NCI-H2171 treated with DMSO at 0.1 percent for 48 hours (cell line): ENCODE measurements at places on chromosomes 13 and 19.

DNA sequence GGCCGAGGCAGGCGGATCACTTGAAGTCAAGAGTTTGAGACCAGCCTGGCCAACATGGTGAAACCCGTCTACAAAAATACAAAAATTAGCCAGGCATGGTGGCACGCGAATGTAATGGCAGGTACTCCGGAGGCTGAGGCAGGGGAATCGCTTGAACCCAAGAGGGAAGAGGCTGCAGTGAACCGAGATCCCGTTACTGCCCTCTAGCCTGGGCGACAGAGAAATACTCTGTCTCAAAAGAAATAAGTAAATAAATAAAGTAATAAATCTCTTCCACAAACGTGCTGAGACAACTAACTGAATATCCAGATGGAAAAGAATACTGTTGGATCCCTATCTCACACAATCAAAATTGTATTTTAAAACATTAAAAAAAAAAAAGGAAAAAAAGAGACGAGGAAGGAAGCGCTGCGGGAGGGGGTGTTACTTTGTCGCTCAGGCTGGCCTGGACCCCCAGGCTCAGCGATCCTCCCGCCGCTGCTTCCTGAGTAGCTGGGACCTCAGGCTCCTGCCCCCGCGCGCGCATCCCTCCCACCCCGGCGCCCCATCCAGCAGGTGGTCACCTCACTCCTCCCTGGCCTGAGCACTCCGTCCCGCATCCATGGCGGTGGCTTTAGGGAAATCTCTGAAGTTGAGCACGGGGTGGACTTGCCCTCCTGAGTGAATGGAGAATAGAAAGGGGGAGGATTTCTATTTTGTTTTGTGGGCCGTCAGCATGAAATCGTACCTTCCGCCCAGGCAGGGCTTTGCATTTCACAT, 628 bp upstream of the ZNF813 start:
- DNase-seq = no peak

- no peak for DNase-seq
Measured at GRCh38 chr19:16482745-16483144, 11.0 kb upstream of the EPS15L1 start.

DNA sequence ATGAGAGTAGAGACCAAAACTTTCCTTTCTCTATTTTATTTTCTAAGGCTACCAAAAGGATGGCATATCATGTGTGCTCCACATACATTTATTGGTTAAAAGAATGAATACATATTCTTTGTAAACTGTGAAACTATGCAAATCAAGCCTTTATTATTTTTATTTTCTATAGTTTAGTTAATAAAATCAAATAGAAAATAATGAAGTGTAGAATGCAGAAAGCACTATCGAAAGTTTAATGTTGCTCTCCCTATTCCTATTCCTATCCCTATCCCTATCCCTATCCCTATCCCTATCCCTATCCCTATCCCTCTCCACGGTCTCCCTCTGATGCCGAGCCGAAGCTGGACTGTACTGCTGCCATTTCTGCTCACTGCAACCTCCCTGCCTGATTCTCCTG, 60.3 kb downstream of the ZNF100 start:
- no peak for DNase-seq

GRCh38 chr13:101511766-101512165, 59.3 kb downstream of the ITGBL1 start:
- DNase-seq = no peak

DNA sequence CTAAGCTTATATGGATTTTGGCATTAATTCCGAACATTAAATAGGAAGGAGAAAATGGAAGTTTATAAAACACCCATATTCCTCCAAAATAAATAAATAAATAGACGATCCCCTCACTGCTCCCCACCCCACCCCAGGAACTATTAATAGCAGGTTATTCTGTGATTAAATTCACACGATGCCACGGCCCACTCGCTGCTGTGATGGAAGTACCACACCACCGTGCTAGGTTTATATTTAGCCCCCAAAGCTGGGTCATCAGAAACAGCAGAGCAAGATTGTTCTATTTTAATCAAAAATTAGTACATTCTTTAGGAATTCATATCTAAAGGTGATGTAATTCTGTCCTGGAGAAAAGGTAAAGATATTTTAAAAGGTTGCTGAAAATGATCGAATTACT, 65.4 kb downstream of the CCDC70 start:
- no peak for DNase-seq

- peak; percentile 72 for DNase-seq
Measured at GRCh38 chr19:55080968-55081769, 5.5 kb downstream of the EPS8L1 start.

DNA sequence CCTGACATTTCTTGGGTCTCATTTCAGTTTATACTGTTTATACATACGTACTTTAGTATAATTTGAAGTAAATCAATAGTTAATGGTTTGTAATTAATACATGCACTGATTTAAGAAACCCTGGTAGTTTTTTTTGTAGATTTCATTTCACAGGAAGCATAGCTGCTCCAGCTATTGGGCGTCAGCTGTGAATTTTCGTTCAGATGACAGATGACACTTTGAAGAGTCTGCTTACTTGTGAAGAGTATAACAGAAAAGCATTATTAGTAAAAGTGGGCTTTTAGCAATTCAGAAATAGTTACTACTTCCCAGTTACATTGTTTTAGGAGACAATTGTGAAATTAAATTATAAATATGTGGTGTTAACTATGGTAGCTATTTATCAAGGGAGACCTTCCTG, 44.4 kb downstream of the METTL21C start:
- DNase-seq = no peak

DNA sequence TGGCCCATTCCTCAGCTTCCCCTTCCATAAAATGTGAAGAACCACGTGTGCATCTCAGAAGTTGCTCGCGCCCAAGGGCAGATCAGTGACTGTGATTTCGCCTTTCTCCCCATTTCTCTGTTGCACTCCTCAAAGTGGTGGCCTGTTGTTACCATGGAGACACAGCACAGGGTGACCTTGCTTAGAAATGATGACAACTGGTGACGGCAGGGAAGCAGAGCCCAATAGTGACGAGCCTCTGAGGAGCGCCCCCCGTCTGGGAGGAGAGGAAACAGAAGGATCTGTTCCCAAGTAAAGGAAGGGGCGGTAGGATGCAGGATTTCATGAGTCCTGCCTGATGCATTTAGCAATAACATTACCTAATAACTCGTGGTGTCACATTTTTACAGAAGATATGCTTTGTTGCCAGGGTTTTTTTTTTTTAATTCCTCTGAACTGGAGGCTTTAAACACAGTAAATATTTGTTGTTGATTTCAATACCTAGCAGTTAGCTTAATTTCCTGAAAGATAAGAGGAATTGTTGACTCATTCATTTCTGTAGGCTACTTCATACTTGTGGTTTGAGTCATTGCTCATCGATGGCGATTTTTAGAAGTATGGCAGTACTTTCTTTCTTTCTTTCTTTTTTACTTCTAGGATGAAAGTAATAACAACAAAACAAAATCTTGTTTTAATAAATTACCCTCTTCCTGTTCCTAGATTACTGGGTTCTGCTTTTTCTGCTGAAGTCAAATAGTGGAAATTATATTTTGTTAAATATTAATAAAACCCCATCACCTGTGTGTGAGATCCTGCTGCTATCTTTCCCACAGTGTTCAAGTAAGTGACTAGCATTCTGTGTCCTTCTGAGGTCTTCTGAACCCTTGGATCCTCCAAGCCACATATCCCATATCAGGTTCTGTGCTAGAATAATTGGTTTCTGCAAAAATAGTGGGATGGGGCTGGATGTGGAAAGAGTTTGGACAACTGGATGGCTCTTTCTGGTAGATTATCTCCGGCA, 36.0 kb downstream of the MBNL2 start:
- no peak for DNase-seq

GRCh38 chr19:57560049-57560491, 407 bp upstream of the ZNF550 start:
- no peak for DNase-seq

DNA sequence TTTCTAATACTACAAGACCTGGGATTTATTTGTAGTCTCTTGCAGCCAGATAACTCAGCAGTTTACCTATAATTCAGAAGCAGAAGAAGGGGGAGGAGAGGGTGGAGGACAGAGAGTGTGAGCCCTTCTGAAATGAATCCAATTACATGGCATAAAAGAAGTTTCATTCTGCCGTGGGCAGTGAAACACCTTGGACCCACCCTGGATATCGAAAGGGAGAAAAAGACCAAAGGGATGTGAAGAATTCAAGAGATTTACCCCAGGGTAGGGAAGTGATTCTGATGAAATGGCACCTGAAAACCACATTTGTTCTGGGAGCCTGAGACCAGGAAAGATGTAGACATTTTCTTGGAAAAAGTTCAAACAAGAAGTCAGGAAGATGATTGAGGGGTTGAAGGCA, 140.9 kb downstream of the NDFIP2 start:
- no peak for DNase-seq

- no peak for DNase-seq
Measured at GRCh38 chr19:38452430-38453366, 19.2 kb downstream of the RYR1 start.

- DNase-seq = no peak
Measured at GRCh38 chr19:32053861-32054260, 291.5 kb upstream of the ZNF507 start.

- peak; percentile 20 for DNase-seq
Measured at GRCh38 chr19:47109541-47110375, 3.8 kb downstream of the ZC3H4 start.

DNA sequence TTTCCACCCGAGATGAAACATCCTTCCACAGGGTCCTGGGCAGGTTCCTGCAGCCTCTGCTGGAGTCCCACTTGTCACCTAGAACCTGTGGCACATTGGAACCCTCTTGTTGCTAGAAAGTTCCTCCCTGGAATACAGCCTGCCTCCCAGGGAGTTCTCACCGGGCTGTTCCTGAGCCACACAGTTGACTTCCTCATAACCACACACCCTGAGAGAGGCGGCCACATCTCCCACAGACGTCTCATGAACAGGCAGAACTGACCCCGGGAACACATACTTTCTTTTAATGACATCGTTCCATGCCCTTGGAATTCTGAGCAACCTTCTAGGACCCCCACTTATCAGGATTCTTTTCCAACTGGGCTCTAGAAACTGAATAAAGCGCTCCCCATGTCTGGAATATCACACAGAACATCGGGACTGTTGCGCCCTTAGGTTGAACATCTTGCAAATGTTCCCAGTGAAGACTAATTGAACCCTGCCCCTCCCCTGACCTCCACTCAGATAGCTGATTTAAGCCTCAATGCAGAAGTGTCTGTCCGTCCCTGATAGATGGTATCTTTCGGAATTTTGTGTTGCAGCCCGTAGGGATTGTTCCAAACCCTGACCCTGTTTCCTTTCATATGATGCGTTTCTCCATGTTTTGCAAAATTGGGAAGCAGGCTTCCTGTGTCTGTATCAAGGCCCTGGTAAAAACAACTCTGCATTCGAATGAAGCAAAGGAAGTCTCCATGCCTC, 91.1 kb downstream of the RAB20 start:
- no peak for DNase-seq

DNA sequence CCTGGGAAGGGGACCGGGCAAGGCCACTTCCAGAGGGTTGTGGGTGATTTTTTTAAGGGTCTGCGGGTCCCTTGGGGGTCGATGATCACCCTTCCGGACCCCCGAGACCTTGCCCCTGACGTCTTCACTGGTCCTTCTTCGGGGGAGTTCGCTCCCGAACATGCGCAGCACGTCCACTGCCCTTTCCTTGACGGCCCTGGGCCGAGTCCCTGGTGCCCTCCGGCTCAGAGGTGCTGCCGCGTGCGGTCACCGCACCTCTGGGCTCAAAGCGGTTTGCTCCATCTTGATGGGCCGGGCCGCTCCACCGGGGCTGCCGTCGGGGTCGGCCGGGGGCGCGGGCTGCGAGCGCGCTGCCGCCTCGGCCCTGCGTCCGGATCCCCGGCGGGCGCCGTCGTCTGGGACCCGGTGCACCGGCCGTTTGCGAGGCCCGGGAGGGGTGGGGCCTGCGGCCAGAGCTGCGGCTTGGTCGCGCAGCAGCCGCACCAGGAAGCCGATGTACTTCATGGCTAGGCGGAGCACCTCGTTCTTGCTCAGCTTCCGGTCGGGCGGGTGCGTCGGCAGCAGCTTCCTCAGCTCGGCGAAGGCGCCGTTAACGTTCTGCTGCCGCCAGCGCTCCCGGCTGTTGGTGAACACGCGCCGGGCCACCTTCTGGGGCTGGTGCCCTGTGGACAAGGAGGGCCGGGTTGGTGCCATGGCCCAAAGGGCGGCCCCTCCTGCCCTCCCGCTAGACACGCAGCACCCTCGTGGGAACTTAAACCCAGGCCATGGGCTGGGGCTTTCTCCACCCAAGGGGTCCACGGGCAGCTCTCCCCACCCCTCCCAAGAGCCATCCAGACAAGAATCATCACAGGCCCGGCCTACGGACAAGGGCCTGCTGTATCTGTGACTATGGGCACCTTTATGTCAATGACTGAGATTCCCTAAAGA, 3.3 kb downstream of the LYL1 start:
- no peak for DNase-seq

GRCh38 chr19:709196-709964, 645 bp downstream of the PALM start:
- no peak for DNase-seq

DNA sequence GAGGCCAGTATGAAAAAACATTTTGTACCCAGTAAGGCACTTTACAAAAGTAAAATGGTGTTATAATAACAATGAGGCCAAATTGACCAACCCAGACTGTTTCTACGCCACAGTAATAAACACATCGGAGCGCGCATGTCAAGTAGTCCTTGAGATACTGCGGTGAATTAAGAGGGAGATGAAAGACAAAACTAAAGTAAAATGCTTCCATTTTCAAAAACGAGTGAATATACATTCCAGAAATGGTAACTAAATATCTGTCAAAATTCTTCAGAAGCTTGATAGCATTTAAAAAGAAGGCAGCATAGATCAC, 19.0 kb downstream of the N4BP2L1 start:
- DNase-seq = no peak

GRCh38 chr13:58795715-58796114, 1164.2 kb downstream of the PCDH17 start:
- no peak for DNase-seq

DNA sequence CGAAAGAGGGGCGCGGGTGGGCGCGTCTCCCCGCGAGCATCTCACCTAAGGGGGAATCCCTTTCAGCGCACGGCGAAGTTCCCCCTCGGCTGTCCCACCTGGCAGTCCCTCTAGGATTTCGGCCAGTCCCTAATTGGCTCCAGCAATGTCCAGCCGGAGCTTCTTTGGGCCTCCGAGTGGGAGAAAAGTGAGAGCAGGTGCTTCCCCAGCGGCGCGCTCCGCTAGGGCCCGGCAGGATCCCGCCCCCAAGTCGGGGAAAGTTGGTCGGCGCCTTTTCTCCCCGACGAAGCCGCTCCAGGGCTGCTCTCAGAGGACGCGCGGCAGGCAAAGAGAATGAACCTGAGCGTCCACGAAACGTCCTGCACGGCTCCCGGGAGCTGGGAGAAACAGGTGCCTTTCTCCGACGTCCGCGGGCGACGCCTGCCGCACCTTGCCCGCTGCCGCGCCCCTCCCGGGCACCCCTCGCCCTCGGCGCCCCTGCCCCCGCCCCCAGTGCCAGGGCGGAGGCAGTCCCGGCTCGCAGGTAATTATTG, 366 bp upstream of the KL start:
- DNase-seq = no peak
